GM18507 (cell line): ENCODE measurements at places on chromosomes 1 and 21.

DNA sequence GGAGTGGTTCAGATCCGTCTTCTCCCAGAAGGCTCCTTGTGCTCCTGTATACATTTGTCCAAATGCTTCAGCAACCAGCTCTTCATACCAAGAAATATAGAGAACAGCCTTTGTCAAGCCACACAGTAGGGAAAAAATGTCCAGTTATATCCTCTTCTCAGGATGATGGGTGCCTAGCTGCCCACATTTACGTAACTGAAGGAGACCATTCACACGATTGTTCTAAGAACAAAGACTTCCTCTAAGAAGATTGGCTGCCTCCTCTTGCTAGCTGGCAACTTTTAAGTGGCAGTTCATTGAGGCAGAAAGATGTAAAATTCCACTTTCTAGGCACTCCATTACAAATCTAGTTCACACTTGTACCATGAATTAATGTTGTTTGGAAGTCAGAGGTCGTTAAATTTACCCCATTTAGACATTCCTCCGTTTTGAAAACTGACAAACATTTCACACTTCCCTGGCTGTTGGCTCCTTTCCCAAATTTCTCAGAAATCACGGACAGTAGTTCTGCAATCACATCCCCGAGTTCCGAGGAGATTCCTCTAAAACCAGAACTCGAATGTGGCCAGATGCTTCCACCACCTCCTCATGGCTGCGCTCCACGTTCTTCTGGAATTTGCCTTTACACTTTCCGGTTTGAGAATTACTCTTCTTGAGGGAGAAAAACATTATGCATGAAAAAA lies 45.6 kb upstream of the CSF1 start:
- no peak for DNase-seq

DNA sequence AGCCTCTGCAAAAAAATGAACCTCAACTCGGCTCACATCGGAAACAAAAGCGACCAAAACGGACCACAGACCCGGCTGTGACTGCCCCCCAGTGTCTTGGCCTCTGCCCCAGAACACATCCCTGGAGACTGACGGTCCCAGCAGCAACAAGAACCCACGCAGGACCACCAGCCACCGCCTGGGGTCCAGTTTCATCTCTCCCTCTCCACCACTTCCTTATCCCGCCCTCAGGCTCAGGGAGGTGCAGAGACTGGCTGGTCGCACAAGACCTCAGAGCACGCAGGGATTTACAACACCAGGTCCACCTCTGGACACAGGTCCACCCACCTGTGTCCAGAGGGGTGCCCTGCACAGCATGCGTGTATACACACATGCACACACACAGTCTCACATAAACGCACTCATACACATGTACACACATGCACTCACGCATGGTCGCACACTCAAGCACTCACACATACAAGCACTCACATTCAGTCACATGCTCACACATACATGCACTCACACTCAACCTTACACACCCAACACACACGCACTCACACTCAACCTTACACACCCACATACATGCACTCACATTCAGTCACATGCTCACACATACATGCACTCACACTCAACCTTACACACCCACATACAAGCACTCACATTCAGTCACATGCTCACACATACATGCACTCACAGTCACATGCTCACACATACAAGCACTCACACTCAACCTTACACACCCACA lies 18.6 kb upstream of the TMEM52 start:
- DNase-seq, result no peak

GRCh38 chr1:9242338-9242969 lies 7.9 kb downstream of the H6PD start:
- no peak for DNase-seq

DNA sequence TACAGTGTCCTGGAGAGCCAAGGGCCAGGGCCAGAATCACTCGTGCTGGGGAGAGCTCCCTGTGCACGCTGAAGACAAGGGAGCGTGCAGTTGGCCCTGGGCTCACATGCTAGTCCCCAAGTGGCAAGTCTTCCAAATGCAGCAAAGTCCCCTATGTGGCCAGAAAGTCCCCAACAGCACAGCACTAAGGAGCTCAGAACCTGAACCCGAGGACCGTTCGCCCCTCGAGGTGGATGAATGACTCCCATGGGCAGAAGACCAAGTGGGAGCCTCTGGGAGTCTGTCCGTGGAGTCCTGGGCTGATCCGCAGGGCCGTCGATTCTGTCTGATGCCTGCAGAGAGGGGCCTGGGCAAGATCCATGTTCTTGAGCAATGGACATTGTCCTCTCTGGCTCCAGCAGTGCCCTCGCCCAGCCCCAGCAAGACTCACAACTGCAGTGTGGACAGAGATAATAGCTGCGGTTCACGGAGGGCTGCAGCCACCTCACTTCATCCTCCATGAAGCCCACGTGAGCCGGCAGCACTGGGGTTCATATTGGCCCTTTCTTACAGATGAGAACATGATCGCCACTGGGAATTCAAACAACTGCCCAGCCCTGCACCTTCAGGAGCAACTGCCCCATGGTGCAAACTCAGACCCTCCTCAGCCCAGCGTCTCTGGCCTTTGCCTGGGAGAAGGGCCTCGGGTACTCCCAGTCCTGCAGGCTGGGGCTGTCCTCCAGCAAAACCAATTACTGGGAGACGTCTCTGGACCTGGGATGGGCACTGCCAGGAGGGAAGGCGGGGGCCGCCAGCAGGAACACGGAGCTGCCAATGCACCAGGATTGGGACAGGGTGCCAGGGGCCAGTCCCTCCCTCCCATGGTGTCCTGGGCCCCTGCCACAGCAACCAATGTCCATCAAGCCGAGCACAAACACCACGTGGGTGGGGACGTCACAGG lies 243.7 kb downstream of the NPHP4 start:
- no peak for DNase-seq

DNA sequence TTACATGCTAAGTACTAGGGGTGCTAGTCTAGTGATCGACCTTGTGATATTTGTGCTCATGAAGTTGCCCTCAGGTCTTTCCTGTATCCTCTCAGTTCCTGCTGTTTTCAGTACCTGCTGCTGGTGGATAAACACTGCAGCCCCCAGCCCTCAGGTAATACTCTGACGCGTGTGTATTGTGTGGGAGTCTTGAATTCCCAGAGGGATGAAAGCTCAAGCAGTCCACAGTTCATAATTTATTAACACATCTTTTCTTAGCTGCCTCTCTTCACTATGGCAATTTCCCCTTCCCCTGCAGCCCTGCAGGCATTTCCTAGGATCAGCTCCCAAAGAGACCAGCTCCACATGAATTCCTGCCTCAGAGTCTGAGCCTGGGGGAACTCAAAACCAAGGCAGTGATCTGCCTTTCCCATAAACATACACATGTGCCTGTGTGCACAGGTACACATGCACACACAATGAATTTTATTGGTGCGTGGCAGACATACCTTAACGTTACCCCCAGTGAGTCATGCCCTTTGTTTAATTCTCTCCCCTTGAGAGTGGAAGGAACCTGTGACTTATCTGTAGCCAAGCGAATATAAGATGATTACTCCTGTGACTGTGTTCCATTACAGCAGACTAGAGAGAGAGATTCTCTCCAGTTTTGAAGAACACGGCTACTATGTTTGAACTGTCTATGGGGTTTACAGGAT lies 14.1 kb upstream of the HMGCS2 start:
- no peak for DNase-seq

DNA sequence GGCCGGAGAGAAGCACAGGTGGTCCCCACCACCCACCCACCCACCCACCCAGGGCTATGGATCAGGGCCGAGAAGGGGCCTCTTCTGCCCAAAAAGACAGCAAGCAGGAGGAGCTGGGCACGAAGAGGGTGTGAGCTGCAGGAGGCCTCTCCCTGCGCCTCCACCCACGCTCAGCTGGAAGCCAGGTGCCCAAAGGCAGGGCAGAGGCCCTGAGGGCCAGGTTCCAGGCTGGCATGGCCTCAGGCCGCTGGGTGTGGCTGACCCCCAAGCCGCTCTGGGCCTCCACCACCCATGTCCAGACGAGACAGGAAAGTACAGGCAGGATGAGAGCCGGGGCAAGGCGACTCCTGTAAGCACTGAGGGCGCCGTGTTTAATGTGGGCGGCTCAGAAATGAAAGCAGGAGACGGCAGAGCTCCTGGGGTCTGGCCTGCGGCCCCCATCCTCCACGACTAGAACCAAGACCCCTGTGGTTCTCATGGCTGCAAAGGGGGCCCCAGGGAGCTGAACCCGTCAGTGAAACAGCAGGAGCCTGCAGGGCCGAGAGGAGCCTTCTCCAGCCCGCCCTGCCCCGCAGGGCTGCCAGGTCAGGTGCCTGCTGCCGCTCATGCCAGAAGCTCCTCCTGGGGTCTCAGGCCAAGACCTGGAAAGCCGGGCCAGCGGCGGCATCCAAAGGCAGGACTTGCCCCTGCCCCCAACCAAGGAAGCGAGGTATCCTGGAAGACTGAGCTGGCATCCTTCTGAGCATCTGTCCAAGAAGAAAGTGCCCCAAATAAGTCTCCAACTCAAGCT lies 56.0 kb downstream of the MEGF6 start:
- no peak for DNase-seq

DNA sequence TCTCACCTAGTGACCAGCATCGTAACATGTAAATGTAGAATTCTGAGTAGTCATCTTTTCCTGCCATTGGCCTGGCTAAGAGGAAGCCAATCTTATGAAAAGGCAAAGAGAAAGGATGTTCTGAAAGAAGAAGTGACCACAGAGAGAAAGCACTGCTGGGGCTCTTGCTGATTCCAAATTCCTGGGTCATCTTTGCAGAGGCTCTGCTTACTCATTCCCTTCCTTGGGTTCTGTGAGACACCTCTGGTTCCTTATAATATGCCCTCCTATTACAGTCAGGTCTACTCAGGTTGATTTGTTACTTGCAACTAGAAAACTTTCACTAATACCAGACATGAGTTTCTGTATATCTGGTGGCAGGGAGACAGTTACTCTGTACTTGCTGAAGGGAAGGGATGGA lies 198.8 kb upstream of the C8B start:
- DNase-seq, result no peak

DNA sequence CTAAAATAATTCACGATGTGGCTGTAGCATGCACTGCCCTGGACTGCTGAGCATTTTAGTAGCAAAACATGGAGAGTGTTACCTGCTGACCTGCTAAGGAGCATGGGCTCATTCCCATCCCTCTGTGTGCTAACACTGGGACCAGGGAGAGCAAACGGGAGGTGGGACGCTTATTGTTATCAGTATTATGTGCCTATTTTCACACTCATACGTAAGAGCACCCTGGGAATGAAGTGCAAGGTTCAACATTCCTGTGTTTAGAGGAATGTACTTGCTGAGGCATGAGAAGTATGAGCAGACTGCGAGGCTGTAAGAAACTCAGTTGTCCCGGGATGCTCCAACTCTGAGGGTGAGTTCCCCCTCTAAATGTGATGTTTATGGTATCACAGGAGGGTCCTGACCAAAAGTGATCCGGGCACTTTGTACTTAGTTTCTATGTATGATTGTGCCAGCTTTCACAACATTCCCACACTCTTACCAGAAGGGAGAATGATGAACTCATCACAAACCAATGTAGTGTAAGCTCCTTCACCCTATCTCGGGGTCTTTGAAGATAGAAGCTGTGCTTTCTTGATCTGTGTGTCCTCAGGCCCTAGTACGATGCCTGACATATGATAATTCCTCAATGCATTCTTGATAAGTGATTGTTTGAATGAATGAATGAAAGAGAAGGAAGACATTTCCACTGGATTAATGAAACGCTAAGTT lies 164.8 kb downstream of the KCNJ6 start:
- no peak for DNase-seq
